ENCODE measurements at places on chromosomes 5 and 9.

- DNase-seq: no peak
These were observed 442.5 kb upstream of the KLF4 start for GRCh38 chr9:107932046-107932445.

GRCh38 chr5:131384173-131384572 lies 120.3 kb downstream of the CDC42SE2 start:
- no peak for DNase-seq

DNA sequence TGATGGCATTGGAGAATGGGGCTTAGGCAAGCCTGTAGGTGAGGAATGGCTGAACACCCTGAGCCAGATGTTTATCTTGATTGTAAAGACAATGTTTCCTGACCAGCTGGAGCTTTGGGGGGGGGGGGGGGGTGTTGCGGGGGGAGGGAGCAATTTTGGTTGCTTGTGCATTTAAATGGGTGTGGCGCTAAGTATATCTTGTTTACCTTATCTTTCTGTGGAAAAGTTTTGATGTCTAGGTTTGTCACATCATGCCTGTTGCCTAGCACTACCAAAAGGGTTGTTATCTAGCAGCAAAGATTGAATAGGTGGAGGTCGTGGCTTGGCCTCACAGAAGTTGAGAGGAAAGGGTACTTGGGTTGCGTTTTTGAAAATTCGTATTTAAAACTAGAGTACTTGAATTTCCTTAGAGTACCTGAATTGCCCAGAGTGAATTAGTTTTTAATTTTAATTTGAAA lies 1.3 kb downstream of the SMAD5 start:
- no peak for DNase-seq

- DNase-seq: no peak
These were observed 70.0 kb upstream of the CDH10 start for GRCh38 chr5:24714746-24715145.

DNA sequence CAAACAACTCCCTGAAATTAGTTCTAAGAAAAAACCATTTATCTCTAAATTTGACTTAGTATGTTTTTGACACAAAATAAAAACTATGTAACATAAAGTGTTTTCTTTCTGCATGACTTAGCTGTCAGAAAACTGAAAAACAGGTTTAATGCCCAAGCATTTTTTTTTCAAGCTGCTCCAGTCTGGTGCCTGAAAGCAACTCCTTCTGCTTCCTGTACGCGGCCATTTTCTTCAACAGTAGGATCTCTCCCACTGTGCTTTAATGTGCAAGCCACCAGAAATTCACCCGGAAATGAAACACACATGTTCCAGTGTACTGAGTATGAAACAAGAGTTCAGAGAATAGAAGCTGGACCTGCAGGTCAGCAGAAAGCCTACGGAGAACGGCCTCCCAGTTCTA lies 161.2 kb downstream of the MED27 start:
- no peak for DNase-seq

- no peak for DNase-seq
These were observed 184.3 kb downstream of the CTNND2 start for GRCh38 chr5:11719888-11720481.

DNA sequence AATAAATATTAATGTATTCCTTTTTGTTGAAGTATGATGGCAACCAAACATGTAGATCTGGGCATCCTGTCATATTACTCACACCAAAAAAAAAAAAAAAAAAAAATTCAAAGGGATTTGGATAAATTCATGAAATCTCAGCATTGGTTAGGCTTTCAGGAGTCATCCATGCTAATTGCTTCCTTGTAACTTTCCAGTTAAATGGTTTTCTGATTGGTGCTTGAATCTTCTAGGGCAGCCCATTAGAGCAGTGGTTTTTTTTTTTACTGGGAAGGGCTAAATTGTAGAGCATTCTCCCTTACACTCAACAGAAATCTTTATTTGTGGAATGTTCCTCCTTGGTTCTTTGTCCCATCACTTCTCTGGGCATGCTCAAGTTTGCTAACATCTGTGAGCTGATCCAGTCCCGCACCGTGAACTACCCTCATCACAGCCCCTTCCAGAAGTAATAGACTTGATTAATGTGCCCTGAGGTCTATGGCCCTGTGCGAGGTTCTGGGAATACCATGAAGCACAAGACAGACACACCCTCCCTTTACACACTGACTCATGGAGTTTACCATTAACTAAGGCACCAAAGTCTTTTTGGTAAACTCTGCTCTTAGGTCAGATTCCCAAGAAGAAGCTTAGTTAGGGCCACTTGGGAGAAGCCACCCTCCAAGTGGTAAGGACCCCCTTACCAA lies 56.0 kb downstream of the RGS3 start:
- DNase-seq: no peak

DNA sequence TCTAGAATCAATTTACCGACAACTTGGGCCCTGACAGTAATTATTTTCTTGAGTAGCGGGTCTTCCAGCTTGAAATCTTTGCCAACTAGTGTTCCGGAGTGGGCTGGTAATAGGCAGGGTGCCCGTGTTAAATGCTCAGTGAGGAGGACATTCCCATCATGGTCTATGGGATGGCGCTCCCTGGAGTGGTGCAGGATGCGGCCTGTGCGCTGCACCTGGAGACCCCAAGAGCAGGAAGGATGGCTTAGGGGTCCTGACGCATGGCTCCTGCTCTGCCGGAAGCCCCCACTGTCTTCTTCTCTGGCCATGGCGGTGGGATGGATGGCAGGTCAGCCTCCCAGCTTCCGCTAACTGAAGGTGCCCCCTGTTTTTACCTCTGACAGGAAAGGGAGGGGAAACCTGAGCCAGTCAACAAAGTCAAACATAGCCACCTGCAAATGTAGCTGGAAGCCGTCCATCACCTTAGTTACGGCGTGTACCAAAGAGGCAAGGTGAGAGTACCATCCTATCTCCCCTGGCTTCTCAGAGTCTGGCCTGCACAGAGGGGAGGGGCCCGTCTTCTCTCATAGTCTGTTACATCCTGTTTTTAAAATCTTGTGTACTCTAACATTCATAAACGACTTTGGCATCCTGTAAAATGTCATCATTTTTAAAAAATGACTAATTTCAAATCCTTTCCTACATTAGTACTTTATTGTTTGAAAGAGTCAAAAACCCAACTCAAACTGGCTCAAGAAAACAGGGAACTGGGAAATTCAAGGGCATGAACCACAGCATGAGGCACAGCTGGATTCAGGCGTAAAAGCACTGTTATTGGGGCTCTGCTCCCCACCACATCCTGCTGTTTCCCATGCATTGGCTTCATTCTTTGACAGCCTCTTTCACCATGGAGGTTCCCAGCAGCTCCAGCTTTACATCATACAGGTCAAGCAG lies 28.5 kb upstream of the UNC5A start:
- DNase-seq: no peak

GRCh38 chr5:18967637-18968036 lies 1020.4 kb downstream of the CDH18 start:
- no peak for DNase-seq

DNA sequence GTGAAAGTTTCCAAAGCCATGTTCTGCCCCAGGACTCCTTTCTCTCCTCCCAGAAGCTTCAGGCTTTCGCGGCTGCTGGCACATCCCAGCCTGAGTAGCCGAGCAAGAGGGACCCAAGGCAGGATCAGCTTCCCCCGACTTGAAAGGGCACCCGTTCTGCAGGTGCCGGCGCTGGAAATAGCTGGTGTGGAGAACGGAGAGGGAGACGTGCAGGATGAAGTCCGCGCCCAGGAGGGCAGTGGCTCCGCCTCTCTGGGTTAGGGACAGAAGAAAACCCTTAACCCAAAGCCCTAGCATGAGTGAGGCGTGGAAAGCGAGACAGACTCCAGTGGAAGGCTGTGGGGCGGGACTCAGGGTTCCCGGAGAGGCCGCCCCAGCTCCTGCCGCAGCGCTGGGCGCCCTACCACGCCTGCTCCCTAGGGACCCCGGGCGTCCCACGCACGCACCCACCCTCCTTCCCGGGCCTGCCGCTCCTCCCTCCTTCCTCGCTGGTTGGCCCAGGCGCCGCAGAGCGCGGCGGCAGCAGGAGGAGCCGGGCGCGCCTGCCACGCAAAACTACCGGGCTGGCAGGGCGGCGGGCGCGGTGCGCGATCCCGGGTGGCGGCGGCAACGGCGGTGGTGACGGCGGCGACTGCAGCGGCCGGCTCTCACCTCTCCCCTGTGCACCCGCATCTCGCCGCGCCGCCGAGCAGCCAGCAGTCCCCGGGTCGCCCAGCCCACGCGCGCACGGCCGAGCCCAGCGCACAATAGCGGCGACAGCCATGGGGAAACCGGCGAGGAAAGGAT lies at the start of gene SLC1A1:
Gene SLC1A1 (plus strand): TSS at position 550 of the 786 bp plus-strand sequence. CDS start 212 bp downstream, at position 762.
- no peak for DNase-seq

DNA sequence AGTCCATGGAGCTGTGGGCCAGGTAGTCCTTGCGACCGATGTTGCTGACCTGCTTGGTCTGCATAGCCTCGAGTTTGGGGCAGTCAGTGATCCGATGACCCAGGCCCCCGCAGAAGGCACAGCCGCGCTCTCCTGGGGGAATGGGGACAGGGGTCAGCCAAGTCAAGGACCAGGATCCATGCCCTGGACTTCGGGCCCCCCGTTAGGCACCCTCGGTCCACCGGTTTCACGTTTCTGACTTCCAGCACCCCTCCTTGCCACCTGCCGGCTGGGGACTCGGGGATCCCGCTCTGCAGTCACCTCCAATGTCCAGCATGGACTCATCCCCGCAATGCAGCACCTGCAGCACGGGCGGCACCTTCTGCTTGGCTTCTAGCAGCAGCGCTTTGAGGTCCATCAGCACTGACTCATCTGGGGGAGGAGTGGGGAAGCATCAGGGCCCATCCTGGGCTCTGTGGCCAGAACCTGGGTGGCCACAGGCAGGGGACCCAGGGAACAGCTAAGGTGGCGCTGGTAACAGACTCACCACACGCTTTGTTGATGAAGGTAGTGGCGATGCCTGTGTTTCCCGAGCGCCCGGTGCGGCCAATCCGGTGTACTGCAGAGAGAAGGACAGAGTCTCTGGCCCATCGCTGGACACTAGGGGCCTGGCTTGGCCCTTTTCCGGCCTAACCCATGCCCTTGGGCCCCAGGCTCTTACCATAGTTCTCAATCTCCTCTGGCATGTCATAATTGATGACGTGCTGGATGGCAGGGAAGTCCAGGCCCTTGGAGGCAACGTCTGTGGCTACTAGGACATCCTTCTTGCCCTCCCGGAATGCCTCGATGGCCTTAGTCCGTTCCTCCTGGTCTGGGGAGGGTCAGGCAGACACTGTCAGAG lies 2.4 kb upstream of the DOK3 start:
- DNase-seq: no peak

DNA sequence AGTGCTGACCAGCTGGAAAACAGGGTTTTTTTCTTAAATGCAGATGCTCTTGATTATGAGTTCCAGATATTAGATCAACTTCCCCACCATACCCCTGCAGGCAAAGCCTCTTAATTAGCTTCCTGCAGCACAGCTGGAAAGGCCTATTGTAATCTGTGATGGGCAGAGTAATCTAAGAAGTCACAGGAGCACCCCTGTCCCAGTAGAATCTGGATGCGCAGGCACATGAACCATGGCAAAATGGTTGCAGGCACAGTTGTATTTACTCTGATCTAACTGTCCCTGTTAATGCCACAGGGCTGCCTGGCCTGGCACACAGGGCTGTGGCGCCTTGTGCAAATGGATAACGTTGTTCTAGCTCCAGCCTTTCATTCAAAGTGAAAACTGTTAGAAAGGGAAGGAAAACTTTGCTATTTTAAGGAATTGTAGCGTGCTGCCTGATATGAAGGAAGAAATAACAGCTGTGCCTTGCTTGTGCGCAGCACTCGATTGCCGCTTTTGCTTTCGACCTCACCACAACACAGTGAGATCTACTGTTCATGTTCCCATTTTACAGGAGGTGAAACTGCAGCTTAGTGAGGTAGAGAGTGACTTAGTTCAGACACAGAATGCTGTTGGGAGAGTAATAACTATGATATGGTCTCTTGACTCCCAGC lies 2.3 kb downstream of the TGFBI start:
- DNase-seq: no peak

Measured in stimulated activated CD8-positive, alpha-beta memory T cell treated with anti-CD3 and anti-CD28 coated beads, Interleukin-15, amount 100 ng/mL, for 1 hour (primary cell).